Activated CD4-positive, alpha-beta memory T cell treated with anti-CD3 and anti-CD28 coated beads for 36 hours (primary cell): ENCODE measurements at places on chromosomes 13 and 19. TPM values are rescaled to one million over a fixed set of nuclear protein-coding genes. Genes with fewer than 3 reads are reported as not detected.
A peak's percentile ranks its signal among the peaks of the same experiment; 100 is the strongest.

The DNAAF3 gene
- total RNA-seq: not detected

The OR7D2 gene
- not detected for total RNA-seq

The VASP gene
- 167 TPM for total RNA-seq

The RNF17 gene
- total RNA-seq: not detected

DNA sequence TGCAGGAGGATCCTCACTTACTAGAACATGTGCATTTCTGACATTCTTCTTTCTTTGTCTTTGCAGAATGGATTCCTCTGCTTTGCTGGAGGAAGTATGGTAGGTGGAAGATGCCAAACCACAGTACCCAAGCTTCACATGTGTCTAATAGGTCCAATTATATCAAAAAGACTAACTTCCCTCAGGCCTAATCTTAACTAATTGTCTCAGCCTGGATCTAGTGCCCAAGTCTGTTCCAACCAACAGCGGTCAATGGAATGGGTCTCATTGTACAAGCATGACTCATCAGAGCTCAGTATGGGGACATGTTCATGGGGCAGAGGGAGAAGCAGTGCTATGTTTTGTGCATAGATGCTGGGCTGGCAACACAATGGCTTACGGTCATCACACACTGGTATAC, 81.6 kb upstream of the CSNK1A1L start:
- no peaks in the 10 kb centered on the region for H3K4me1 ChIP-seq
- no peaks in the 10 kb centered on the region for H3K27me3 ChIP-seq
- H3K27ac ChIP-seq: no peak overlapping the region
- DNase-seq: no peak

GRCh38 chr13:80215368-80215767, 125.6 kb downstream of the SPRY2 start:
- no peaks in the 10 kb centered on the region for H3K36me3 ChIP-seq
- H3K4me3 ChIP-seq: no peak overlapping the region
- H3K27ac ChIP-seq: no peak overlapping the region

GRCh38 chr19:38211151-38211591, 12.9 kb downstream of the DPF1 start:
- H3K4me1 ChIP-seq: peaks cover 23% of the 10 kb centered on the region
- H3K27ac ChIP-seq: no peak overlapping the region
- peaks cover 6% of the 10 kb centered on the region for H3K36me3 ChIP-seq
- peaks cover 50% of the 10 kb centered on the region for H3K27me3 ChIP-seq
- H3K4me3 ChIP-seq: no peak overlapping the region

DNA sequence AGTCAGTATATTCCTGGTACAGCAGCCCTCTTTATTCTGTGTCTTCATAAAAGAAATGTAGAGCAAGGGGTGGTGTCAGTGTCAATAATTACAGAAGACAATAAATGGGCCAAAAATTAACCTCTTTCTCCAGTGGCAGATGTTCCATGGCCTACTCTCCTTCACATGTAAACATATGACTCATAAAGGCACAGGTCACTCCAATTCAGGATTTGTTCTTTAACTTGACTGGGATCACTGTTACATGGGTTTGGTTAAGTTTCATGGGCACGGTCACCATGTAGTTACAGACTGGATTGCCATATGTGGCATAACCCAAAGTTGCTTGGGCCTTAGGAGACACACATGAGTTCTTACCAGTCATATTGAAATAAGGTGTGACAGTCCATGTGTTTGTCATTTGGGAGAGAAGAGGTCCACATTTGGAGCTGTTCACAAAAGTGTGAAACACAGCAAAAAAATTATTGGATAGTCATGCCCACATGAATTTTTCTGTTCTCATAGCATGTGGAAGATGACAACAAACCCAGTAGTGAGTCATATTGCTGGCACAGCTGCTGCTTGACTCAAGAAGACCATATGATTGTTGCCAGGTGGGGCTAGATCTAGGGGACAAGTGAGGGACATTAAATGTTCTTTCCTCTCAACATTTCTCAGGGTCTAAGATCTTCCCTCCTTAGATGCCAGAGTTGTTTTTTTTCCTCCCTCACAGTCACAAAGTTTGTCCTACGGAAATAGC, 68.1 kb upstream of the HTR2A start:
- H3K36me3 ChIP-seq: no peaks in the 10 kb centered on the region
- no peaks in the 10 kb centered on the region for H3K4me1 ChIP-seq
- H3K4me3 ChIP-seq: no peak overlapping the region

DNA sequence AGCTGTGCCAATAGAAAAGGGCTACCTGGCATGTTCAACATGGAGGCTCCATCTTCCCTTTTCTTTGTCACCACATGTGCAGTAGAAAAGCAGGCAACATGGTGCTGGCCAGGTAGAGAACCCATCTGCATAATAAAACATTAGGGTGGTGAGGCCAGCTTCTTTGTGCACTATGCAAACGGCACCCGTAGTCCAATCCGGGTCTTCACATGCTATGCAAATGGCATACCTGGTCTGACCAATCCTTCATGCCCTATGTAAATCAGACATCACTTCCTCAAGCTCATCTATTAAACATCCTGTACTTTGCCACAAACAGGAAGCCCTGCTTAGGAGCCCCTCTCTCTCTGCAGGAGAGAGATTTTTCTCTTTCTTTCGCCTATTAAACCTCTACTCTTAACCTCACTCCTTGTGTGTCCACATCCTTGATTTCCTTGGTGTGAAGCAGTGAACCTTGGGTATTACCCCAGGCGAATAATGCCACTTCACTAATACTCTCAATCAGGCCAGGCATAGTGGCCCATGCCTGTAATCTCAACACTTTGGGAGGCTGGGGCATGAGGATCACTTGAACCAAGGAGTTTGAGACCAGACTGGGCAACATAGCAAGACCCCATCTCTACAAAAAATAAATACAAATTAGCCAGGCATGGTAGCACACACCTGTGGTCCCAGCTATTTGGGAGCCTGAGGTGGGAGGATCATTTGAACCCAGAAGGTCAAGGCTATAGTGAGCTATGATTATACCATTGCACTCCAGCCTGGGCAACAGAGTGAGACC, 111.3 kb upstream of the MRI1 start:
- H3K27me3 ChIP-seq: no peaks in the 10 kb centered on the region
- H3K27ac ChIP-seq: no peak overlapping the region
- no peaks in the 10 kb centered on the region for H3K36me3 ChIP-seq
- peaks cover 2% of the 10 kb centered on the region for H3K4me1 ChIP-seq
- H3K4me3 ChIP-seq: no peak overlapping the region
- no peak for DNase-seq

DNA sequence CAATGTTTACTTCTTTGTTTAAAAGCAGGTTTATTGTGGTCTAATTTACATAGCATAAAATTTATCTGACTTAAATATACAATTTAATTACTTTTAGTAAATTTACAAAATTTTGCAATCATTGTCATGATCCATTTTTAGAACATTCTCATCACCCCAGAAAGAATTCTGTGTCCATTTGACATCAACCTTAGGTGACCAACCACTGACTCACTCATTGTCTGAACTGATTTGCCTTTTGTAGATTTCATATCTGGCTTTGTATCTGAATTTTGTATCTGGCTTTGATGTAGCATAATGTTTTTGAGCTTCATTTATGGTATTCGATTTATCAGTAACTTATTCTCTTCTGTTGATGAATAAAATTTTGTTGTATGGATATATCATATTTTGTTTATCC, 40.4 kb downstream of the EDNRB start:
- no peak for DNase-seq
- no peaks in the 10 kb centered on the region for H3K4me1 ChIP-seq
- H3K4me3 ChIP-seq: no peak overlapping the region

DNA sequence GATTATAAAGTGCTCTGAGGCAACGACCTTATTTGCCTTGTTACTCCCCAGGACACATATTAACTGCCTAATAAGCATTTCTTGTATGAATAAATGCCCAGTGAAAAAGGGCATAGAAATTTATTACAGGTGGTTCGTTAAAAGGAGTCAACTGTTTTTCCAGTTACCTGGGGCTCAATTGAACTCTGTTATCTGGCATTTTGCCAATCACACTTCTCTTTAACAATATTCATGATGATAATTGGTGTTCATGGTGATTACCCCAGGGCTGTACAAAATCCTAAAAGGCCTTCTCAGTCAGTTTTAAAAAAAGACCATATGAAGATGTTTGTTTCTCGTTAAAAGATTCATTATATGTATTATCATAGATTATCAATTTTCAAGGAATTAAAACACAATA, 57.1 kb downstream of the KL start:
- H3K4me1 ChIP-seq: no peaks in the 10 kb centered on the region
- DNase-seq: no peak
- no peak overlapping the region for H3K27ac ChIP-seq
- no peaks in the 10 kb centered on the region for H3K36me3 ChIP-seq

DNA sequence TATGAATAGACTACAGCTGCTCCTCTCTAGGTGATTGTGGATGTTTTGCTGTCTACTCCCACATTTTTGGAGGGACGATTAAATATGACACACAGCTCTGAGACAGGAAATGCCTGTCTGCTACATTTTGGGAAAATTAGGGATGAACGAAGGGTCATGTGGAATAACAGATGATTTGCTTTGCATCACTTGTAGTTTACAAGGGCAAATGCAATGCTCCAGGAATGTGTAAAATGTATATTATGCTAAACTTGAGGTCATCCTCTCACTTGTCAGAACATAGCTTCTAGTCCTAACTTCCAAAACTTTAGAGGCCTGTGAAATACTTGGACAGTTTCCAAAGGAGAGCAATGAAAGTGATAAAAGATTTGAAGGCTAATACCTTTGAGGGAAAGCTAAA, 284.2 kb upstream of the DACH1 start:
- H3K27ac ChIP-seq: no peak overlapping the region
- H3K27me3 ChIP-seq: no peaks in the 10 kb centered on the region
- no peaks in the 10 kb centered on the region for H3K4me1 ChIP-seq
- H3K36me3 ChIP-seq: no peaks in the 10 kb centered on the region
- DNase-seq: no peak

DNA sequence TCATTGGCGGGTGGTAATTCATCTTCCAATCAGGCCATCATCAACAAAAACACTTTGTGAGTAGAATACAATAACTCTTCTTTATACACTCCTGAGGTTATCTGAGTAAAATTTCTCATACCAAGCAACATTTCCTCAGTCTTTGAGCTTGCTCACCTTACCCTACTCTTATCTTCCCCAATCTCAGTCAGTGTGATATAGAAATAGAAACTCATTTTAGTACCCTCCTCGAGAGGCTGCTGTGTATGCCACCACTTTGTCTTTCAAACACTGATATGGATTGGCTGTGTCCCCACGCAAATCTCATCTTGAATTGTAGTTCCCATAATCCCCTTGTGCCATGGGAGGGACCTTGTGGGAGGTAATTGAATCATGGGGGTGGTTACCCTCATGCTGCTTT, 209.7 kb downstream of the RBM26 start:
- H3K27ac ChIP-seq: no peak overlapping the region
- H3K4me3 ChIP-seq: no peak overlapping the region
- no peaks in the 10 kb centered on the region for H3K36me3 ChIP-seq
- peak; percentile 17 for DNase-seq
